ENCODE measurements at places on chromosomes 2 and 18.

- no peak for DNase-seq
These were observed 71.2 kb upstream of the DOCK10 start for GRCh38 chr2:225113371-225114015.

GRCh38 chr2:213021971-213022899 lies 129.2 kb downstream of the IKZF2 start:
- no peak for DNase-seq

GRCh38 chr18:49495076-49495475 lies 8.0 kb upstream of the C18orf32 start:
- no peak for DNase-seq

DNA sequence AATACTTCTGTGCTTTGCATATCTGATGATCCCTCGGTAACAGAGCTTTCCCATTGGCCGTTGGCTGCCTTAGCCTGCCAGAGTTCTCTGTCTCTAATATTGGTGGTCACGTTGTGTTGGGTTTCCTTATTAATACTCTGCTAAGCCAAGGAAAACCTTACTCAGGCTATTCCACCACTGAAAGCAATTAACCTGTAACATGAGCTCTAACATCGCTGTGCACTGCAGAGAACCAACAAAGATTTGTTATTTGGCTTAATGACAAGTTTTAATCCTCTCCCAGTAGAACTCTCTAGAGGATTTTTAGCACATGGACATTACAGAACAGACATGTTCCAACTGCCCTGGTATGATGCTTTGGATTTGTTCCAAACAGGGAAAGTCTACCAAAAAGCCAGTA lies 825.9 kb upstream of the POU3F3 start:
- DNase-seq: no peak

DNA sequence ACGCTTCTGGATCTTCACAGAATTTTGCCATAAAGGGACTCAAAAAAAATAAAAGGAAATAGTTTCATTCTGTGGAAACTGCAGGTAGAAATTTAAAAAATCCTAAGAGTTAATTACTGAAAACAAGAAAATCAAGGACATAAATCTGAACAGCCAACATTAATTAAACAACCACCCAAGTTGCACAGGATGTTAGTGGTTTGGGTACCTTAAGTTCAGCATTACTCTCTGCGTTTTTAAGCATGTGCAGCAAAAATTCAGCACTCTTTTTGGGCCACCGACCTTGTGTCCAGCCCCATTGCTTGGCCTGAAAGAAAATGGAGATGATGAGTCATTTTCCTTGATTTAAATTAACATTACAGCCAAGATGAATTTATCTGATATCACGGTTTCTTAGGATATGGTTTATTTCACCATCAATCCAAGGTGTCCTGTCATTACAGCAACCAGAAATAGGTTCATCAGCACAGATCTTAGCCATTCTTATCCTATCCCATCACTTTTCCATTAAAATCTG lies 3.3 kb upstream of the C18orf32 start:
- DNase-seq: no peak

All from NCI-H774 (cell line).